ENCODE measurements at places on chromosomes 7 and 10. TPM values are rescaled to one million over a fixed set of nuclear protein-coding genes. Genes with fewer than 3 reads are reported as not detected.

TBX20 gene
- not detected for total RNA-seq

LIPF gene
- total RNA-seq = not detected

ZNF107 gene
- total RNA-seq = 7.6 TPM

MOGAT3 gene
- total RNA-seq = not detected

WDR86 gene
- 10.2 TPM for total RNA-seq

CASTOR2 gene
- 84.8 TPM for total RNA-seq

PPP1R3A gene
- not detected for total RNA-seq

PRTFDC1 gene
- 43.3 TPM for total RNA-seq

FAM131B gene
- 132 TPM for total RNA-seq
